ENCODE measurements at places on chromosomes 12 and 14.

DNA sequence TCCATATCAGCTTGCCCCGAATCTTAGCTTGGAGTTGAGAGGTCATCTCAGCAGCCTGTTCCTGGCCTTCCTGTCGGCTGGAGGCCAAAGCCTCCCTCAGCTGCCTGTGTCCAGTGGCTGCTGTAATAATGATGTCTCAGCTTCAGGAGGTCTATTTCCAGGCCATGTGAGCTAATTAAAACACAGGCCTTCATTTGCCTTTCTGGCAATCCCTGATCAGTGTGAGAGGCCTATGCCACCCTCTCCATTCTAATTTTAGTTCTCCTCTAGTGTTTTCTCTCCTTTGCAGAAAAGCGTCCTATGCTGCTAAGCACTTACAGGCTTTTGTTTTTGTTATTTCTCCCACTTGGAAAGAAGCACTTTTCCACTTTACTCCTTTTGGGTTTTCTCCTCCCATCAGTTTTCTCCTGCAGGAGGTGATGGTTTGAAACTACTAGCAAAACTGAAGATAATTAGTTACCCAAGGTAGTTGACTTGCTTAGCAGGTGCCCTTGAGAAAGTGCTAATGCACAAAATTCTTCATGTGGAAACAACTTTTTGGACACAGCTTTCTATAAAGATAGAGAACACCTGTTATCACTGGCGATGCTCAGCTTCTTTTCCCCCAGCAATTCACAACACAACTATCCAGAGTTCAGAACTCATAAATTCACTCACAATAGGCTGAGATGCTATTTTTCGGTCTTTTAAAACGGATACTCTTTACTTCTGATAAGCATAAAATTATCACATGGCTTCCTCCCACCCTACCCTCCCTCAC lies 255.3 kb upstream of the GARIN6 start:
- DNase-seq = no peak

DNA sequence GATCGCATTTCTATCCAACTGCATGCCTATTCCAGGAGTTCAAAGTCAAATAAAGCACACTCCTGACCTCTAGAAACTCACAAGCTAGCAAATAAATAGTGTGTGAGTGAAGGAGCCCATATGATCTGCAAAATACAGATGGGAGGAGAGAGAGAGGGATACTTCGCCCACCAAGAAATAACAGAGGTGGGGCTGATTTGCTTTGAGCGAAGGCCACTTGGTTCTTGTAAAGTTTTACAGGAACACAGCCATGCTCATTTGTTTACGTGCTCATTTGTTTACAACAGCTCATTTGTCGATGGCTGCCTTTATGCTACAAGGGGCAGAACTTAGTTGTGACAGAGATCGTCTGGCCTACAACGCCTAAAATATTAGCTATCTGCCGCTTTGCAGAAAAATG lies 63.4 kb upstream of the GPATCH2L start:
- no peak for DNase-seq

- DNase-seq = no peak
Observed at GRCh38 chr12:6435961-6436715, 8.6 kb upstream of the CD27 start.

GRCh38 chr14:100536721-100537445 lies 50.3 kb downstream of the BEGAIN start:
- DNase-seq = no peak

DNA sequence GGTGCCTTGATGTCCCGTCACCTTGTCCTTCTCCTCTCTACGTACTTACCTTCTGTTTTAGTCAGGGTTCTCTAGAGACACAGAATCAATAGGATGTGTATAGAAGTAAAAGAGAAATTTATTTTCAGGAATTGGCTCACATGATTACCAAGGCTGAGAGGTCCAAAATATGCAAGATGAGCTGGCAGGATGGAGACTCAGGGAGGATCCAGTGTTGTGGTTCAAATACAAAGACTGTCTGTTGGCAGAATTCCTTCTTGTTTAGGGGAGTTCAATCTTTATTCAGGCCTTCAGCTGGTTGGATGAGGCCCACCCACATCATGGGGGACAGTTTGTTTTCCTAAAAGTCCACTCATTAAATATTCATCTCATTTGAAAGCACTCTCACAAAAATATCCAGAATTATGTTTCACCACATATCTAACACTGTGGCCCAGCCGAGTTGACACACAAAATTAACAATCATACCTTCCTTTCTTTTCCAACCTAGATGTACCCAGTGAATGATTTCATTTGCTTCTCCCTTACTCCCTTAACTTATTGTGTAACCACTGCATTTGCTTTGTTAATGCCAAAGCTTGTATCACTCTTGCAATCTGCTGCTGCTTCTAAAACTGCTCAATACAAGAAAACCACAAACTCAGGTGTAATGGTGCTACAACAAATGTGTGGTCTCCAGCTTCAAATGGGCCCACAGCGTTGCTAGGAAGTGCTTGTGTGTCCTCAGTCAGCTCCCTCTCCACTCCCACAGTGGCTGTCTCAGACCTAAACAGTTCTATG lies 195.4 kb upstream of the ARHGAP5 start:
- no peak for DNase-seq

DNA sequence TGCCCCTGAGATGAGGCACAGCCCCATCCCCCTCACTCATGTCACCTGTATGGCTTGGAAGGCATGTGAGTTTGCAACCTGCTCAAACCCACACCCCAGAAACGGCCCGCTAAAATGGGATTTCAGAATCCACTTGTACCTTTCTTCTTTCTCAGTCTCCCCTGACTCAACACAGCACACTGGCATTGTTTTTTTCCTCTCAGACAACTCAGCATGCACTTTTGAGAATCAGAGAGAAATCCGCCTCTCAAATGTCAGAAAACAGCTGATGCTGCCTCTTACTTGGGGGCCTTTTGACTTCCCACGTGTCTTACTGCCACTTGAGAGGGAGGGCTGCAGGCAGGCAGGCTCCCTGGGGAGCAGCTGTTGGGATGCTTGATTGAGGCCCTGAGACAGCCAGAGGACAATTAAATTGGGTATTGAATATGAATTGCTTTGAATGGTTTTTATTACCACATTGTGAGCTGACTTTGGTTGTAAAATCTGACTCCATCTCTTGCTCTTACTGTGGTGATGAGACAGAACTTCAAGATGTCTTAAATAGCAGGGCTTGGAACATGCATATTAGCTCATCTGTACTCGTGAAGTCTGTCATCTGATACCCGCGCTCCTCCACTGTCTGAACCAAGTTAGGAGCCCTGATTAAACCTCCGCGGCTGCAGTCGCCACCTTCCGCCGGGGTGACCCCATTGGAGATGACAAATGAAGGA lies 96.6 kb downstream of the APAF1 start:
- DNase-seq = no peak

GRCh38 chr12:44582521-44582920 lies 293.6 kb downstream of the NELL2 start:
- DNase-seq = no peak

GRCh38 chr14:93706360-93706955 lies 81.8 kb downstream of the PRIMA1 start:
- DNase-seq = no peak

DNA sequence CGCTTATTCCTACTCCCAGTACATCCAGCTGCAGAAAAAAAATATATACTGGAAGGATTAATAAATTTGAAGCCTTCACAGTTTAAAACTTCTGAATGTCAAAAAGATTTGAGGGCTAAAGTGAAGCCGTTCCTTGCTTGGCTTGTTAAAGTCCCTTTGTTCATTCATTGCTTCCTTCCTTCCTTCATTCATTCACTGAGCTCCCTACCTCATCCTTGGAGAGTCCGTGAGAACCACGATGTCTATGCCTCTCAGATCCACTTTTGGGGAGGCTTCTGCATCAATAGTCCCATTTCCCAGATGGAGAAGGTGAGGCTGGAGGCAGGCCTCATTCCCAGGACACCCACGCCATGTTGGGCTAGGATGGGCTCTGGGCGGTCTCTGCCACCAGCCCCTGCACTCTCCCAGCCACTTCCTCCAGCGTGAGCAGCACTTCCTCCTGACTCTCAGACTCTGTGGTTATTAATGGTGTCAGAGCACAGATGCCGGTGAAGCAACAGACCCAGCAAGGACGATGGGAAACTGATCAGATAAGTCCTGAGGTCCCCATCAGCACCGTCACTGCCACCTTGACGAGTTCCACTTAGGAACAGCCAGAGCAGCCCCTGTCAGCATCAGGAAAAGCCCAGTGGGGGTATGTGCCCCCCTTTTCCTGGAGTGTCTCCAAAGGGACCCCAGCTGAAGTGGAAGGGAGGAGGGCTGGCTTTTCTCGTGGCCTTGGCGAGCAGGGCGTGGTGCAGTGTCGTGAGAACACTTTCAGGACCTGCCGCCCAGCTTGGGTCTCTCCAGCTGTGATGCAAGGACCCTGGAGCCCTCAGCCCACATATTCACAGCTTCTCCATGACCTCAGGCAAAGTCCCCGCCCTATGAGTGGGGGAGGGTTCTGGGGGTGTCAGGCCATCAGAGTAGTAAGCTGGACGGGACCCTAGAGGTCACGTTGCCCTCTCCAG lies 21.2 kb downstream of the ASB2 start:
- no peak for DNase-seq
